NCI-H1105 treated with DMSO at 0.1 percent for 48 hours (cell line): ENCODE measurements at places on chromosomes 12 and 14.

DNA sequence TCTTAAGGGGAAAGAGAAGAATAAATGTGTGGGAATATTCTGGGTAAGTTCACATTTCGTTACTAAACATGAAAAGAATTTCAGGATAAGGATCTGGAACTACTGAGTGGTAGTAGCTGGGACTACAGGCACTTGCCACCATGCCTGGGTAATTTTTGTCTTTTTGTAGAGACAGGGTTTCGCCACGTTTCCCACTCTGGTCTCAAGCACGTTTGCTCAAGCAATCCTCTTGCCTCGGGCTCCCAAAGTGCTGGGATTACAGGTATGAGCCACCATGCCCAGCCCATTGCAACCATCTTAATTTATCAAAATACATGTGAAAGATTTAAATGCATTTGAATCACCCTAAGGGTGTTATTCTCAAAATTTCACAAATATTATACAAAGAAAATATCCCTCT lies 26.4 kb downstream of the ITPR2 start:
- DNase-seq, result no peak

DNA sequence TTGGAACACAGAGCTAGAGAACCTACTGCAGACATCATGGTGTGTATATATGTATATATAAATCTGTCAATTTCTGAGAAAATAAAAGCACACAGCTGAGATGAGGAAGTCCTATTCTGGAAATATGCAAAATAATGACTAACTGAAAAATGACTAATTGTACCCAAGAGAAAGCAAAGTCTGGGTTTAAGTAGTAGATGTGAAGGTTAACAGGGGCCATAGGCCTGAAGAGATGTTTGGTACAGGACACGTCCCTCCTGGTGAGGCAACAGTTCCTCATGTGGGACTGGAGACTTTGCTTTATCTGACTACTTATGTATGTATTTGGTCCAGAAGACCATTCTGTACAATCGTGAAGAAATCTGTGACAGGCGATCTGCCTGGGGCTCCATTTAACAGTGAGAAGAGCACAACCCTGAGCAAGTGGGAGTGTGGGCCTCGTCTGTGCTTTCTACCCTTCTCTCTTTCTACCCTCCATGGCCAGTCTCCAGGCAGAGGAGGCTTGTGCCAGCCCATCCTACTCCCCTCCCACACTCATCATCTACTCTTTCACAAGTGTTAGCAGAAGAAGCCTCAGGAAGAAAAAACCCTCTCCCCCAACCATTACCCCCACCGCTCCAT lies 67.5 kb downstream of the SLC41A2 start:
- no peak for DNase-seq

DNA sequence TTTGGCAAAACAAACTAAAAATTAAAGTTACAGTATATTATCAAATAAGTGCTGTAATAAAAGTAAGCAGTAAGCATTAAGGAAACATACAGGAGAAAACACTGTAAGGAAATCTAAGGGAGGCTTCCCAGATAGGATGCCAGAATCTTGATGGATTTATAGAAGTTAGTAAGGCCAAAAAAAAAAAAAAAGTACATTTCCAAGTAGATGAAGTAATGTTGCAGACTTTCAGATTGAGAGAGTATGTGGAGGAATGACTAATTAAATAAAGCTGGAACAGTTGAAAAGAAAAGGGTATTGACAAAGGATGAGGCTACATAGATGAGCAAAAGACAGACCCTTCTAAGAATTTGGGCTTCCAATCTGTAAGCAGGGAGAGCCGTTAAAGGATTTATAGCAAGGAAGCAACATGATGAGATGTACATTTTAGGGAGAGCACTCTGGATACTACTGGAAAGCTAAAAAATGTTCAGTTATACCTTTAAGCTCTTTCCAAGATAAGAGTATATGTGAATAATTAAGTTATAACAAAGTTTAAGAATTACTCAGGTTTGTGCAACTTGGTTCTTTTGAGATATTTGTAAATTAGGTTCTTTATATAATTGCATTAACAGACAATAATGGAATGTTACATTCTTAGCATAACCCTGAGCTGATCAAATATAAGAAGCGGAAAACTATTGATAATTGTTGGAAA lies 87.5 kb upstream of the MON2 start:
- DNase-seq, result no peak

DNA sequence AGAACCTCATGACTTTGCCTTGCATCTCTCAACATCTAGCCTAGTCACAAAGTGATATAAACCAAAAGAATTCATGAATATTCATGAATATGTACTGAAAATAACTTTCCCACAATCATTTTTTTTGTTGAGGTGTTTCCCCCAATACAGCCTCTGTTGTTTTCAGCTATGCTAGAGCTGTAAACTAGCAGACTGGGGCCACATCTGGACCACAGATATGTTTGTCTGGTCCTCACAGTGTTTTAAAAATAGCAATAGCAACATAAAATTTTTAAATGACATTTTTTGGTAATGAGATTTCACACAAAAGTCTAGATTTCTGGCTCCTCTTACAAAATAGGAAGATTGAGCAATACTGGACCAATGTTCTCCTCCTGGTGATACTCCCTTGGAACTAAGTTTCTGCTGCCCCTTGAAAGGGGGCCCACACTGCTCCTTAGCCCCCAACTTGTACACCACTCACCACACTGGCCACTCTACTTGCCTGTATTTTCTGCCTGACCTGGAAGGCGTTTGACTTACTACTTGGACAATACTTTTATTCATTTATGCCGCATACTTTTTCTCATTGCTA lies 81.2 kb downstream of the BMP4 start:
- no peak for DNase-seq

DNA sequence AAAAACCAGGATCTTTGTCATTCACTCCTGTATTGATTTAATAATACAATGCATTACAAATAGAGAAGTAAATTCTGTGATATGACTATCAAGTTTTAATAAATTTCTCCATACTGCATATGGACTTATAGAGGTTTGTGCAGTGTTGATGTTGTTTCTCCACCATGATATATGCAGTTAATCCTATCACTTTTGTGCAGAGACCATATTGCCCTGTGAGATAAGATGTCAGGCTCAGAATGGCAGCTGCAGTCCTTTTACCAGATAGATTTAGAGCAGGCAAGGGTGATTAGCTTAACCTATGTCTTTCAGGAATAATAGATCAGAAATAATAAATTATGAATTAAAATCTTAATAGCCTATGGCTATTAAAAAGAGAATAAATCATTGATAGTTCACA lies 38.6 kb upstream of the KCNJ8 start:
- no peak for DNase-seq

- no peak for DNase-seq
Observed at GRCh38 chr12:51008329-51009055, 17.7 kb downstream of the SLC11A2 start.

- DNase-seq, result peak; percentile 91
Observed at GRCh38 chr14:37583358-37584210, 11.5 kb downstream of the FOXA1 start.

GRCh38 chr12:7144414-7145120 lies 14.4 kb downstream of the CLSTN3 start:
- peak; percentile 42 for DNase-seq
